Metanephros (tissue), 2 donors: ENCODE measurements at places on chromosomes 2 and 18. TPM values are rescaled to one million over a fixed set of nuclear protein-coding genes. Genes with fewer than 3 reads are reported as not detected.

The SPP2 gene
- total RNA-seq, result not detected

The G6PC2 gene
- 0.23 TPM for total RNA-seq

The GAD1 gene
- total RNA-seq, result 2.0 TPM

The TLX2 gene
- total RNA-seq, result not detected

The UGT1A3 gene
- total RNA-seq, result not detected

The MARS2 gene
- 9.1 TPM for total RNA-seq

The HAAO gene
- total RNA-seq, result 32.6 TPM

The ANKAR gene
- total RNA-seq, result 23.4 TPM

The GDF7 gene
- 14.5 TPM for total RNA-seq

The VIL1 gene
- total RNA-seq, result 12.6 TPM

The ARHGAP25 gene
- total RNA-seq, result 10.8 TPM

The CCDC121 gene
- total RNA-seq, result 6.2 TPM

The ABCG5 gene
- 0.18 TPM for total RNA-seq

The GLI2 gene
- 18.7 TPM for total RNA-seq

The GALNT14 gene
- total RNA-seq, result 31.4 TPM

The GNAL gene
- total RNA-seq, result 1.8 TPM

The SLC9A4 gene
- 12.9 TPM for total RNA-seq

The DSC3 gene
- 1.6 TPM for total RNA-seq

The COLEC11 gene
- total RNA-seq, result 2.6 TPM

The ADAM23 gene
- total RNA-seq, result 3.9 TPM

The C2orf72 gene
- total RNA-seq, result 3.0 TPM

The DYNAP gene
- total RNA-seq, result not detected

The VWA3B gene
- 0.18 TPM for total RNA-seq

The UPP2 gene
- total RNA-seq, result 2.4 TPM

The GPR17 gene
- 0.18 TPM for total RNA-seq

The CFAP65 gene
- total RNA-seq, result 0.23 TPM

The GPATCH11 gene
- total RNA-seq, result 5.0 TPM

The CEP68 gene
- total RNA-seq, result 33.6 TPM

The TCF4 gene
- total RNA-seq, result 221 TPM

The FABP1 gene
- 1.1 TPM for total RNA-seq

The PSMD1 gene
- 72.2 TPM for total RNA-seq

The C2orf80 gene
- total RNA-seq, result not detected

The EMILIN1 gene
- total RNA-seq, result 164 TPM

The SLC5A7 gene
- 0.53 TPM for total RNA-seq

The ARHGAP28 gene
- total RNA-seq, result 56.5 TPM

The CAPN14 gene
- total RNA-seq, result 0.12 TPM

The SERPINB13 gene
- total RNA-seq, result not detected

The TUBA3D gene
- not detected for total RNA-seq

The SERPINB11 gene
- not detected for total RNA-seq

The CRYBA2 gene
- not detected for total RNA-seq

The SLC19A3 gene
- total RNA-seq, result 15.9 TPM

The STON1 gene
- 32.5 TPM for total RNA-seq

The RBM43 gene
- 11.5 TPM for total RNA-seq

The ABCG8 gene
- total RNA-seq, result 1.4 TPM

The ITGA6 gene
- 121 TPM for total RNA-seq

The ABCB11 gene
- total RNA-seq, result 0.06 TPM

The ARMC9 gene
- 28.2 TPM for total RNA-seq
